Stimulated activated CD4-positive, alpha-beta T cell treated with anti-CD3 and anti-CD28 coated beads, TNF-alpha, amount 100 ng/mL, for 24 hours (primary cell): ENCODE measurements at places on chromosomes 2 and 18.
A peak's percentile ranks its signal among the peaks of the same experiment; 100 is the strongest.

DNA sequence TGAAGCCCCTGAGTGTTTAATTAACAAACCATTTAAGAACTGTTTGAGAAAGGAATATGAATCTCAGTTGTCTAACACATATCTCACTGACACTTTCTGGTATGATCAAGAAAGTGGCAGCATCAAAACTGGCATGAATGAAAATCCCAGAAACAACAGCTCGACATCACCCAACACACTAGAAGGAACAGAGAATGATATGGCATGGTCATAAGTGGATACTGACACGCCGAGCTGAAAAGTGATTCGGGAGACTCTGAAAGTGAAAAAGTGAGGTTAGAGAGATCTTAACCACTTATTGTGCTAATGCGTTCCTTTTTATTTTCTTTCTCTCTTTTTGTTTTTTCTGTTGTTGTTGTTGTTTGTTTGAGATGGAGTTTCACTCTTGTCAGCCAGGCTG, 37.9 kb downstream of the MRPL35 start:
- no peak for DNase-seq

DNA sequence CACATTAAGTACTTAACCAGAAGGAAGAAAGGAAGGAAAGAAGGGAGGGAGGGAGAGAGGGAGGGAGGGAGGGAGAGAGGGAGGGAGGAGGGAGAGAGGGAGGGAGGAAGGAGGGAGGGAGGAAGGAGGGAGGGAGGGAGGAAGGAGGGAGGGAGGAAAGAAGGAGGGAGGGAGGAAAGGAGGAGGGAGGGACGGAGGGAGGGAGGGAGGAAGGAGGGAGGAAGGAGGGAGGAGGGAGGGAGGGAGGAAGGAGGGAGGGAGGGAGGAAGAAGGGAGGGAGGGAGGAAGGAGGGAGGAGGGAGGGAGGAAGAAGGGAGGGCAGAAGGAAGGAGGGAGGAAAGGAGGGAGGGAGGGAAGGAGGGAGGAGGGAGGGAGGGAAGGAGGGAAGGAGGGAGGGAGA, 363.3 kb downstream of the MBD2 start:
- DNase-seq: no peak

DNA sequence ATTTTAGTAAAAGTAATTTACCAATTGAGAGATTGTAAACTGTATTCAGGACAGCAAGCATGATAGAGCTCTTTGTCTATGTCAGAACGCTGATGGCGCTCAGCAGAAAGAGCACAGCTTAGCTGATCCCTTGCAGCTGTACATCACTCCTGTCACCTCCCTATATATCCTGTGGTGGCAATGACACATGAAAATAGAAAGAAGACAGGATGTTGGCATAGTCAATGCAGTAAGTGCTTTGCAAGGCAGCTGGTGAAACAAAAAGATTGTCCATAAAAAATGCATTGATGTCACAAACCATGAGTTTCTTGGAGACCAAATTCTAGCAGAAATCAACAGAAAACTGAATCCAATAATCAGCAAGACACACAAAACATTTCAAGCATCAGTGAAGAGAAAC, 221.5 kb downstream of the RIT2 start:
- DNase-seq: no peak

- DNase-seq: no peak
These were observed 161.6 kb downstream of the RDH14 start for GRCh38 chr2:18398833-18399232.

DNA sequence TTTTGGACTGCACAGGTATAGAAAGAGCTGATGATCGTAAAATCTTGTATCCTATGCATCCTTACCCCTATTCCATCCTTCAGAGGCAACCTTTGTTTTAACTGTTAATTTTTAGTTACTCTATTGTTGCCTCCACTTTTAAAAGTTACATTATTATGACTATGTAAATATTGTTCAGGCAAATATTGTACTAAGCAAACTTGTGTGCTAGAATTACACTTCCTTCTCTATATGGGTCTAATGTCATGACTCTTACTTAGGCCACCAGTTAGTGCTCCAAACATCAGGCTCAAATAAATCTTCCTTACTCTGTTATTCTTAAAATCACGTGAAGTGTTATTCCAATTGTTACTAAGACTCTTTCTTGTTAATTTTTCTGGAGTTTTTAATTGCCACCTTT, 47.4 kb upstream of the EMILIN2 start:
- no peak for DNase-seq

- no peak for DNase-seq
These were observed 251.5 kb upstream of the NXPH2 start for GRCh38 chr2:139031722-139032121.

- no peak for DNase-seq
These were observed 85.3 kb downstream of the ZNF407 start for GRCh38 chr18:74682991-74683297.

GRCh38 chr2:153408710-153409385, 69.7 kb downstream of the RPRM start:
- DNase-seq: no peak

DNA sequence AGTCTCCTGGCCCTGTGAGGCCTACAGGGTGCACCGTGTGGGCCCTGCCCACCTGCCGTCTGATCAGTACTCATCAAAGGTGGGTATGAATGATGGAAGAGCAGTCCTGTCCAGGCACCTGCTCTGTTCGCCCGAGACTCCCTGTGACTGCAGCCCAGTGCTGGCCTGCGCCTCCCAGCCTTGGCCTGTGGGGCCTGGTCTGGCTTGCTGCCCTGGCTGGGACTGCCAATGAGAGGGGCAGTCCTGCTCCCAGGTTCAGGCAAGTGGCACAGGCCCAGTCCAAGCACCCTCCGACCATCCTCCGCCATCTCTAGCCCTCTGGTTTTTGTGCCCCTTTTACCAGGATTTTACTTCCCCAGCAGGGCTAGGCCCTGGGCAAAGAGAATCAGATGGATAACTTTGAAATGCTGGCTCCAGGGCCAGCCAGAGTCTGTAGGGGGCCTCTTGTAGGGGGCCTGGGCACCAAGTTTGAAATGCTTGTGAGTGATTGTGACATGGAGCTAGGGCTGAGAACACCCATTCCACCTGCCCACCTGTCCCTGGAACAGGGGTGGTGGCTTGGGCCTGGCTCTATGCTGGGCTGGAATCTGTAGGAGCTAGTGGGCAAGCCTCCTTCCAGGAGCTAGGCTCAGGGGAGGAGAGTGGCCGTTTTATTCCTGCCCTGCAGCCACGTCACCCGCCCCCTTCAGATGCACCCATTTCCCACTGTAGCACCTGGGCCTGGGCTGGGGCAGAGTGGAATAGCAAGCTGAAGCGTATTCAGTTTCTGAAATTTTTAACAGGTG, 8.7 kb upstream of the HS6ST1 start:
- no peak for DNase-seq

- no peak for DNase-seq
These were observed 166.2 kb upstream of the DTNA start for GRCh38 chr18:34543945-34544344.

- no peak for DNase-seq
These were observed 2.7 kb upstream of the IL1R1 start for GRCh38 chr2:102139851-102140250.

GRCh38 chr2:137208431-137208891, 443.1 kb downstream of the THSD7B start:
- DNase-seq: no peak

GRCh38 chr18:77006305-77007175, 126.0 kb downstream of the MBP start:
- DNase-seq: no peak

DNA sequence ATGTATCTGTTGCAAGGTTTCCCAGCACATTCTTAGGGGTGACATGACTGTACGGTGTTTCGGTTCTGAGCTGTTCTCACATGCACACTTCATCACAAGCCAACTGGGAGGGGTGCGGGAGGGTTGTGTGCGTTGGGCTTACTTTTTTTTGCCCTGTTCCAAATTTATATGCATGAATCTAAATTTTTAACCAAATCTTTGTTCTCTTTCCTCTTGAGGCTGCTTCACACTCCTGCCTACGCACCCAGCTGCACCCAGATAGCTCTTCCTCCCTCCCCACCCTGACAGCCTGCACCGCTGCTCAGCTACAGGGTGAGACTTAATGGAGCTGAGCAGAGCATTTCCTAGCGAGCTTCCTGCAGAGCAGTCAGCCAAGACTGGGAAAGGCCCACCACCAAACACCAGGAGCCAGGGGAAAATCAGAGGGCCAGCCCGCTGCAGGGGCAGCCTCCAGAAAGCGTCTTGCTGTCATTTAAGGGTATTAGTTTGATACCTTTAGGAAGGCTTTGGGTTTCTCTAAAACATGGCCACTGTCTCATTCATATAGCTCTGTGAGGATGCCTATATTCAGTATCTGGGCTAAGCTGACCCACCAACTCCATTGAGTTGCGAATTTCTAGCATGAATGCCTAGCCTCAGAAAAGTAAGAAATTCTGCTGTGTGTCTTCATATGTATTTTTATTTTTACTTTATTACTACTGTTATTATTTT, 84.5 kb downstream of the POU3F3 start:
- DNase-seq: no peak

- DNase-seq: no peak
These were observed 171.1 kb upstream of the RBMS1 start for GRCh38 chr2:160664603-160665140.

- DNase-seq: no peak
These were observed 96.8 kb downstream of the POLE4 start for GRCh38 chr2:75055142-75055819.

- DNase-seq: no peak
These were observed 75.1 kb downstream of the SPRED2 start for GRCh38 chr2:65357095-65357958.

DNA sequence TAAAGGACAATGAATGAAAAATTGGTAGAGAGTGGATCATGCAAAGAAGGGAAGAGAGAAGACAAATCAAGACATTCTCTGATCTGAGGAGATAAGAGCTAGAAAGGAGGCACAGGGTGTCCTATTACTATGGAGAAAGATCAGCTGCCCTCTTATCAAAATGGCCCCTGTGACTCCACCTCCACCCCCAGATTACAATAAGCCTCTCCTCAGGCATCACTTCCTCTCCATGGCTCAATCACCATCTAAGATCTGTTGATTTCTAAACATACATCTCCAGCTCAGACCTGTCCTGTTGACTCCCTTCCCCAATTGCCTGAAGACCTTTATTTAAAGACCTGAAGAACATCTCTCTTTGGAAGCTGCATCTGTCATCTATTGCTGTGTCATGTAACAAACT, 43.2 kb downstream of the SP100 start:
- DNase-seq: no peak

DNA sequence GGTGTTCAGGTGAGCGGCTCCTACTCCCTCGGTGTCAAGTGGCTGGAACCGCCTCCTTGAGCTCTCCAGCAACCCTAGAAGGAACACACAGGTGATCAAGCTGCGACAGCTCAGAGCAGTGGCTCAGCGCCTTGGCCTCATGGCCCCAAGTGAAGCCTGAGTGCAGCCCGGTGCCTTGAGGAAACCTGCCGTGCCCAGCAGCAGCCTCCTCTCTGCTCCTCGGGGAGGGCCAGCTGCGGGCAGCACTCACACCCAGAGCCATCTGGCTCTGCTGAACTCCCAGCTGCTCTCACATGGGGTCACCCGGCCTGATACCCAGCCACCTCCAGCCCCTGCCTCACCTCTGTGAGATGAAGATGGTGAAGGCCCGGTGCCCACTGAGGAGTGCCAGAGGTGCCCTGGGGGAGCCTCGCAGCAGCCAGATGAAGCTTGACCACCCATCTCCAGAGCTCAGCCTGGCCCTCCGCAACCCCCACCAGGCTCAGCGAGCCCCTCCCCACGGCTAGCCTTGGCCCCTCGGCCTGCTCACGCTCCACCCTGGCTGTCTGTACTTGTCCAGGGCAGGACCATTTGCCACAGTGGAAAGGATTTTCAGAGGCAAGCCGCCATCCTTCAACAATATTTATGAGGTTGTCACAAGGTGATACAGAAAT, 70.6 kb upstream of the RAB6C start:
- DNase-seq: no peak

DNA sequence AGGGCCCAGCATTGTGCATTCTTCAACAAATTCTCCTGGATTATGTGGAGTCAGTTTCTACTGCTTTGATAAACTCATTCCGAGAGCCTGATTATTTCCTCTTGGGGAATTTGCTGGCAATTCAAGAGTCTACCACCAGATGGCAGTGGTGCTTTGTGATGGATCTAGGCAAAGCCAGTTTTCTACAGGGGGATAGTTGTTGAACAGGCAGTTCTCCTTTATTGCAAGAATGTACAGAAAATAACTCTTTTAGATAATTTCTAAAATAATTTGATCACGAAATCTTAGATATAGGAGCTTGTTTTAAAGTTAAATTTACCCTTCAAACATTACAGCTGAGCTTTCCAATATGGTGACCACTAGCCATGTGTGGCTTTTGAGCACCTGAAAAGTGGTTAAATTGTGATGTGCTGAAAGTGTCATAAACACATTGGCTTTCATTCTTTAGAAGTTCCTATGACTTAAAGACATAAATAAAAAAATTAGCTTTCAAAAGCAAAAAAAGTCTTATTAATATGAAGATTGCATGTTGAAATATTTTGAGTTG, 66.7 kb upstream of the HAAO start:
- DNase-seq: peak; percentile 62

- no peak for DNase-seq
These were observed 1.3 kb upstream of the BAZ2B start for GRCh38 chr2:159617646-159618045.

DNA sequence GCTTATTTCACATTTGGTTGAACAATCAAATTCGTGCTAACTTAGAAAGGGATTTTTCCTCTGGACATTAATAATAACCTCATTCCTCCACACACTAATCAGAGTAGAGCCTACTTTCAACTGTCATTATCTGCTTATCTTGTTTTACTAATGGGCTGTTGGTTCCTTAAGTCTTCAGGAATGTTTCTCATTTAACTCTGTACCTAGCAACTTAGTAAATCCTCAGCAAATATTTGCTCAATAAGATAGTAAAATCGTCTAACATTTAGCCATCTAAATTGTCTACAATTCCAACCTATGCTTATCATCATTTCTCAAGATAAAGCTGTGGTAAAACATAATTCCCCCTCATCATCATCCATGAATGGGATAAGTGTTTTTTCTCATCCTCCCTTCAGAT, 98.1 kb downstream of the CDH2 start:
- no peak for DNase-seq

- DNase-seq: no peak
These were observed 117.7 kb downstream of the SATB2 start for GRCh38 chr2:199339891-199340605.

GRCh38 chr2:218465987-218466633, 47.2 kb downstream of the VIL1 start:
- no peak for DNase-seq

- DNase-seq: no peak
These were observed 19.9 kb upstream of the NRP2 start for GRCh38 chr2:205662206-205662965.

DNA sequence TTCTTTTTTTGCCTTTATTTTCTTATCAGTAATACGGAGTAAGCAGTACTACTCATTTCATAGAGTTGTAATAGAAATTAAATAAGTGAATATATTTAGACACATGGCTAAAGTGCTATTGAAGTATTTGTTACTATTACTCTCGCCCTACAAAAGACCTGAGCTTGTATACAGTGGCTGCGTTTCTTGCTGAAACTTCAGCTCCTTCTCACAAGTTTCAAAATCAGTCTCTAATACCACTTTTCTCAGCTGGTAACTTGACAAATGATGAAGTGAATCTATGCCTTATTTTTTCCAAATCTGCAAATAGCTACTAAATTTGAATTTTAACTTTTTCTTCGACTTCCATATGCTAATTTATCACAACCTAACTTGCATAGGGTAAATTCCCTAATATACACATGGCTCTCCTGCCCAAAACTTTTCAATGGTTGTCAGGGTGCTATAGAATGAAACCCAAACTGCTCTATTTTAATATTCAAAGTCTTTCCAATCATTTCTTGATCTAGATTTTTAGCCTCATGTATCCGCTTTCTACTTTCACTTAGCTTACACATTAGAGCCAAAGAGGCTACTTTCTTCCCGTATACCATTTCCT, 347.8 kb upstream of the GULP1 start:
- no peak for DNase-seq
